ENCODE measurements at places on chromosomes 1 and 21.

- DNase-seq: no peak
Observed at GRCh38 chr1:156390469-156391365, 21.7 kb downstream of the RHBG start.

GRCh38 chr1:227215863-227216510 is 102.3 kb downstream of the CDC42BPA start:
- DNase-seq: peak; percentile 9

- no peak for DNase-seq
Observed at GRCh38 chr1:34779526-34779925, 1.5 kb upstream of the GJB3 start.

DNA sequence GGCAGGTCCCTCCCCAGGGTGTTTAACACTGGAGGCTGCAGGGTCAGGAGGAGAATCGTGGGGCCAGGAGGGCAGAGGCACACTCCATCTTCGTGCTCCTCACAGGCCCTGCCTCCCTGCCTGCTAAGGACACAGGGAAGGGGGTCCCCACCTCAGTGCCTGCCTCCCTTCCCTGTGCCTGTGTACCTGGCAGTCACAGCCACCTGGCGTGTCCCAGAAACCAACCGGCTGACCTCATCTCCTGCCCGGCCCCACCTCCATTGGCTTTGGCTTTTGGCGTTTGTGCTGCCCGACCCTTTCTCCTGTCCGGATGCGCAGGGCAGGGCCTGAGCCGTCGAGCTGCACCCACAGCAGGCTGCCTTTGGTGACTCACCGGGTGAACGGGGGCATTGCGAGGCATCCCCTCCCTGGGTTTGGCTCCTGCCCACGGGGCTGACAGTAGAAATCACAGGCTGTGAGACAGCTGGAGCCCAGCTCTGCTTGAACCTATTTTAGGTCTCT is 623 bp upstream of the BGLAP start:
- DNase-seq: peak; percentile 25

DNA sequence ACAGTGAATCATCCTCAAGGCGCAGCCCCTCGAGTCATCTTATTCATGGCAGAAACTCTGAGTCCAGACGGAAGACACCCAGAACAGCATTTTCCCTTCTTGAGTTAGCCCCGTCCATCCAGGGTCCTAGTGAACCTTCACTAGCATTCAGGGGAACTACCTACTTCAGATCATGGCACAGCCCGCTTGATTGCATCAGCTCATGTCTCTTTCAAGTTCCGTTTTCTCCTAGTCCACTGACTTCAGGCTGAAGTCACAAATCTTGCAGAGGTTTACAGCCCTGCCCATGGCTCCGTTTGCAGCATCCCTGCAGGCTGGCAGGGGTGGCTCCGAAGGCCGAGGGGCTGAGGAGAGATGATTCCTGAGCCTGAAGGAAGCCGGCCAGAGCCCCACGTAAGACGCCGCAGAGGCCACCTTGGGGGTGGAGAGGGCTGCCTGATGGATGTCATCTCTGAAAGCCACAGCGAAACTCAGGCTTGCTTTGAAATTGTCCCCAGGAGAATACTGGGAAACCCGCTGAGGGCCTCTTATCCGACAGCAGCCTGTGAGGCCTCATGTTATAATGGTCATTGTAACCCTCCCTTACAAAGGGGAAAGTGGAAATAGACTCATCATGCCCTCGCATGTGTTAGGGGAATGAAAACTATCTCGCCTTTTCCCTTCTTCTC is 310.2 kb upstream of the AJAP1 start:
- DNase-seq: no peak

DNA sequence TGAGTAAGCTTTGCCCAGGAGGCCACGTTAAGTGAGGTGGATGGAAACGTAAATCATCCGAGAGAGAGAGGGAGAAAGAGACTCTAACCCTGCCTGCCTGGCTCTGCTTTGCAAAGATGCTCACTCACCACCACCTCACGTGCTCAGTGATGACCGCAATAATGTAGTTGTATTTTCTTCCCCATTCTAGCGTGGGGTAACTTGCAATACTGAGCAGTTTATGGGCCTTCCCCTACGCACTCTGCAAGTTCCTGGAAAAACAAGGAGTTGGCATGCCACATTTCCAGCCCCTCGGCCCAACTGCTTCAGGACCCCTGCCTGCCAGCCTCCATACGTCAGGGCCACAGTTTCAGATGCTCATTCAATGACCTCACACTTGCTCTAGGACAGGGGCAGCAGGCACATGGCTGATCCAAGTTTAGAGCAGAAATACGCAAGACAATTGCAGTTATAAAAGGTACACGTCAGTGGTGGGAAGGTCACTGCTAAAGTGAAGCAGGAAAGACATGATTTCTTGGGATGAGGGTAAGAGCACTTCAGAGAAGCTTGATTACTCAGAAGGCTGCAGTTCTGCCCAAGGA is 112.5 kb upstream of the RAB4A start:
- DNase-seq: no peak

GRCh38 chr1:81233591-81233990 is 567.1 kb upstream of the ADGRL2 start:
- DNase-seq: no peak

GRCh38 chr1:56107275-56107638 is 472.1 kb downstream of the PLPP3 start:
- DNase-seq: no peak

DNA sequence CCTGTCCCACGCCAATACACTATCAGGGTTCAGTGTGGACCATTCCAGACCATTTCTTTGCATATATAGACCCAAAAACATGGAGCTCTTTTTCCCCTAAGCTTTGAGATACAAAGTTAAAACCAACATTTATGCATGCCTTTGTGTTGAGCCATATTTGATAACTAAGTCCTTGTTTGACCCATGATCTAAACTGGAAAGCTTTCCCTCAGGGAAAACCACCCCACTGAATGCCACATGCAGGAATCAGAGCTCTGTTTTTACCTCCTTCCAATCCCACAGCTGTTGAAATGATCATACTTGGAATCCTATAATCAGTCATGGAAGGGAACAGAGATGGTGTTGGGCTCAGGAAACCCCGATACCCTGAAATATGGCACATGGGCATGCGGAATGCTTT is 14.8 kb upstream of the SLC45A1 start:
- DNase-seq: peak; percentile 22

DNA sequence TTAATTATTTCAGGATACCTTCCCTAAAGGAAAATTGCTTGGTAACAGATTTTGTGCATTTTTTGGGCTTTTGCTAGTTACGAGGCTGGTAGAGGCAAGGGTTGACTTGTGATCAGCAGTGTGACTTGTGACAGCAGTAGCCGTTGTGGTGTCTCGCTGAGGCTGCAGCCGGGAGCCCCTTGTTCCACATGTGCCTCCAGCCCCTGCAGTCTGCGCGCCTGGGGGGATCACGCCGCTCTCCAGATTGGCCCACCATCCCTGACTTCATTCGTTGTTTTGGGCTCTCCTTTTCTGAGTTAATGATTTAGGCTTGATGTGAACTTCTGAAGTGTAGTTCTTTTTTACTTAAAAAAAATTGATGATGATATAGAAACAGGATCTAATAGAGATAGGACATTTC is 41.5 kb downstream of the TRAPPC10 start:
- no peak for DNase-seq

DNA sequence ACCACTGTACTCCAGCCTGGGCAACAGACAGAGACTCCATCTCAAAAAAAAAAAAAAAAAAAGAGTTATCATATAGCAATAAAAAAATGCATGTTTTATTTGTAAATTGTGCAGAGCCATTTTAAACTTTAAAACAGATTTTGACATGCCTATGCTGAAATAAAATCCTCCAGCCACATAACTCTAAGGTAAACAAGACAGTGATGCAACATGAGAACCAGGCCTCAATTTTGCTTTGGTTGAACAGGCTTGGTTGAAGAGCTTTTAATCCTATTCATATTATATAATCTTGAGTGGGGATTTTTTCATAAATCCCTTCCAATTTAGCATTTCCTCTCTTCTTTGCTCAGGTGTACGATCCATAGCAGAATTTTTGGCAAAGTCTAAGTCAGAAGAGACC is 26.1 kb downstream of the ARMH1 start:
- no peak for DNase-seq

GRCh38 chr1:67886076-67886475 is 52.8 kb upstream of the GNG12 start:
- no peak for DNase-seq

DNA sequence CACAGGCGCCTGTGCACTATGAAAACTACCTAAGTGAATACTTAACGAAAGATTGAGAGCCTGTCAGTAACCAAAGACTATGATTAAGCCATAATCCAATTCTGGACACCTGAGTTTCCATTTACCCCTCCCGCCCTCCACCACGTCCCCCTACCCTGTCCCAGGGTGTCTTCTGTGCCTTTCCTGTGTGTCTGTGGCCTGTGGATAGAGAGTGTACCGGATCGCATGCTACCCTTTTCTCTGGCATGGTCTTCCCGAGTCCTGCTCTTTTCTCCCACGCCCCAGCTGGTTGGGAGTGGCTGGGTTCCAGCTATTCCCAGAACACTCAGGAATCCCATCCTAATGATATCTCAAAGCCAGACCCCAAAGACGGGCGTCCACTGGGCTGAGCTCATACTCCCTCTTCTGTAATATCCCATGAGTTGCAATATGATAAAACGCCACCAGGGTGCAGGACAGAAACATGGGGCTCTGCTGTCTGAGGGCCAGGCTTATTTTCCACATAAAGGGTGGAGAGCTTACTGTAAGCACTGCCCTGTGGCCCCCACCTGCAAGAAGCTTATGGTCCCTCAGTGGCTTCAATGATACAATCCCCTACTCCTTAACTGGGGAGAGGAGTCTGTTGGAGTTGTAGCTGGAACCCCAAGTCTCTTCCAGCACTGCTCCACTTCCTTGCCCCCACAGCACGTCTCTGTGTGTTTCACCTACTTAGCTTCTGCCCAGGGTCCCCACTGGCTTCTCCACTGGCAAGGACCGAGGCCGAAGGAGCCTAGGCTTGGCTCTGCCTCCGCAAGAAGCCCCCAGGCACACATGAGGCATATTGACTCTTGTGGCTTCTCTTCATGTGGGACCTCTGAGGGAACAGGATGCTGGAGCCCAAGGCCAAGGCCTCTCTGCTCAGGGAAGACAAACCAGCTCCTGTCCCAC is 17.6 kb upstream of the ALX3 start:
- peak; percentile 63 for DNase-seq

GRCh38 chr1:205129447-205130029 is 7.8 kb upstream of the RBBP5 start:
- no peak for DNase-seq

GRCh38 chr1:39103328-39104157 is 77.4 kb downstream of the NDUFS5 start:
- DNase-seq: peak; percentile 45

DNA sequence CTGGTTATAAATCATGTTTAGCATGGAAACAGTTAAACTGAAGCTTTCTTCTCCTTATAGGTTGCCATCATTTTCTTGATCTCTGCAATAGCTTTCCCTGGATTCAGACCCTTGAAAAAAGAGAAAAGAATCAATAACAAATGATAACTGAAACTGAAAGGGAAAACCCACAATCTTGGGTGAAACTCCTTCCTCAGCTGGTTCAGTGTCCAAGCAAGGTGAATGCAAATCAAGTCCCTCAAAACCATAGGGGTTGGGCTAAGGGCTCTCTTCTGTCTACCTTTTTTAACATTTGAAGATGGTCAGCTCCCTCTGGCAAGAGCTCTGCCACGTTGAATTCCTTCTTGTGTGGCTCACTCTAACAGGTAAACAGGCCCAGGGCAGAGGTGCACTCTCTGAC is 7.1 kb upstream of the ATP13A2 start:
- DNase-seq: no peak

DNA sequence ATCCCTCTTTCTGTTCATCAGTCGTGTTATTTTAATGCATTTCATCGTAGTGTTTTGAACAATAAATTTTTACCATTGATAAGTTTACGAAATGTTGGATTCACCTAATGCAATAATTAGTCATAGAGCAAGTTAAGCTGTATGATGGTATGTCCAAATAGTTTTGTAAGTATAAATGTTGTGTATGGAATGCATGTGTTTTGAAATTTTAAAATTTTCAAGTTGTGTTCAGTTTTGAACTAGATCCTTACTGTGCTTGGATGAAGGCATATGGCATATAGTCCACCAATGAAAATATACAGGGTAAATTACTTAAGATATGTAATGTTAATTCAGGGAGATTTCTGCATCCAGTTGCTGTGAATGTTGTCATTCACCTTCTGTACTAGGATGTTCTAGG is 2.3 kb downstream of the ZMYM4 start:
- peak; percentile 37 for DNase-seq

DNA sequence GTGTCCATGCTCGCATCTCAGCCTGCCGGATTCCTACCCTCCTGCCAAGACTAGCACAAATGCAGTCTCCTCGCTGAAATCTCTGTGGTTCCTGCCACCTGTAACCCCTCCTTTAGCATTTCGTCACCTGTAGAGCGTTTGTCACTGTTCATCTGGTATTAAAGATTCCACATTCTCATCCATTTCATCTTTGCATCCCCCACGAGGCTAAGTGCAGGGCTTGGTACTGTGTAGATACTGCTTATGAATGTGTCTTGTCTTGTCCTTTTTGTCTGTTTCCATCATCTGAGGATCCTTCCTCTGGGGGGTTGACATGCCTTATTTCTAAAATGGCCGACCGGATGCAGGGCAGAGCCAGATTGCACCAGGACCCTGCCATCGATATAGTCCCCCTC is 53.7 kb upstream of the DNAJC6 start:
- DNase-seq: no peak

- no peak for DNase-seq
Observed at GRCh38 chr1:99347041-99347684, 82.9 kb downstream of the PLPPR4 start.

- DNase-seq: peak; percentile 35
Observed at GRCh38 chr1:37473431-37474045, 842 bp upstream of the ZC3H12A start.

GRCh38 chr1:197467881-197468280 is 199.8 kb downstream of the CRB1 start:
- peak; percentile 82 for DNase-seq

DNA sequence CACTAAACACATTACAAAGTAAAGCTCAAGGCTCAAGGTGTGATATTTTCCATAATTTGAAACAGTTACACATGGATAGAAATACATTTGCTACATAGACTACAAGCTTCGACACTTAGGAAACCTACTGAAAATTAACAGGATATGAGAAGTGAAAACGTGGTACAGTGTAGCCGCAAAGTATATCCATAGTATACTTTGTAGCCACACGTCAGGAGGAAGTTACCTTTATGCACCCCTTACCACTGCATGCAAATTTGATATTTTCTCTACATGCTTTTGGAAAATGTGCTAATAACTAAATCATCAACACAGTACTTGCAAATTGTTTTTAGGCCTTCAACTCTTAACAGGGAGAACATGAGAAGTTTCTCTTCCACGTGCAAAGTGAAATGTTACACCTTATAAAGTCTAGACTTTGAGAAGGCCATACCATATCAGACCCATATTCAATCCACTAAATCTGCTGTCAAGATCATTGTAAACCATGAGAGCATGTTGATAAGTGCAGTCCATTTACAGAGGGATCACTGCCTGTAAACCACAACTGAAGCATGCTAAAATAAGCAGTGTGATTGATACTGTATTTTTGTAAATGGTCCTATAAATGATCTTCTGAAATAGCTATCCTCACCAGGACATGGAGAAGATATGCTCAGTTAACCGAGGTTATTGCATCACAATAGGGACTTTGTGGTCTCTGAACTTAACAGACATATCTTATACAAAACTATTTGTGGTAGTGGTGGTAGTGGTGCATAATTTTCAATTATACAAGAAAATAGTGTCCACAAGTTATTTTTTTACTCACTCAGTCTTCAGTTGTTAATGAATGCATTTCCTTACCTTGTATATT is 64.7 kb downstream of the VAV3 start:
- no peak for DNase-seq
